Activated T-helper 1 cell treated with anti-CD3 and anti-CD28 coated beads, Interleukin-12 subunit alpha, Interleukin-12 subunit beta, Interleukin-2, Interleukin-4 antibody, amounts not matched to agents 30 ng/mL and 10 ng/mL and 1 ng/mL, durations not matched to agents 14 hours and 24 hours and 36 hours (primary cell): ENCODE measurements at places on chromosomes 4 and X. TPM values are rescaled to one million over a fixed set of nuclear protein-coding genes. Genes with fewer than 3 reads are reported as not detected.

DCAF4L1 gene
- 0.20 and 0.31 TPM in 2 replicates for total RNA-seq

CXorf65 gene
- 17.1 and 21.2 TPM in 2 replicates for total RNA-seq

RS1 gene
- total RNA-seq, result not detected in 2 replicates

NUDT6 gene
- total RNA-seq, result 7.9 and 8.2 TPM in 2 replicates

SCRG1 gene
- total RNA-seq, result not detected in 2 replicates

PQBP1 gene
- 112 and 119 TPM in 2 replicates for total RNA-seq

RBM46 gene
- total RNA-seq, result not detected in 2 replicates

KCNE5 gene
- total RNA-seq, result 0.52 and 0.81 TPM in 2 replicates

- H3K4me3 ChIP-seq, result no peak overlapping the region
- no peak for DNase-seq
- no peak overlapping the region for H3K27ac ChIP-seq
- H3K36me3 ChIP-seq, result no peaks in the 10 kb centered on the region
- no peaks in the 10 kb centered on the region for H3K27me3 ChIP-seq
- H3K4me1 ChIP-seq, result no peaks in the 10 kb centered on the region
Measured at GRCh38 chrX:112654871-112655270, 24.9 kb downstream of the LHFPL1 start.

GRCh38 chrX:119669424-119670037 lies 23.4 kb downstream of the SEPTIN6 start:
- H3K36me3 ChIP-seq, result peaks cover 14% of the 10 kb centered on the region
- H3K4me1 ChIP-seq, result peaks cover 5% of the 10 kb centered on the region
- no peak overlapping the region for H3K4me3 ChIP-seq
- no peak for DNase-seq
- H3K27ac ChIP-seq, result peak overlapping the region; percentile 76

- no peak overlapping the region for H3K27ac ChIP-seq
- H3K36me3 ChIP-seq, result peaks cover 2% of the 10 kb centered on the region
- H3K27me3 ChIP-seq, result peaks cover 67% of the 10 kb centered on the region
- no peak for DNase-seq
- H3K4me1 ChIP-seq, result peaks cover 5% of the 10 kb centered on the region
- H3K4me3 ChIP-seq, result no peak overlapping the region
Measured at GRCh38 chr4:4868758-4869723, 9.6 kb downstream of the MSX1 start.

- H3K27me3 ChIP-seq, result no peaks in the 10 kb centered on the region
- peak overlapping the region; percentile 90 for H3K27ac ChIP-seq
- H3K4me1 ChIP-seq, result peaks cover 46% of the 10 kb centered on the region
Measured at GRCh38 chr4:11471618-11472017, 42.9 kb upstream of the HS3ST1 start.

DNA sequence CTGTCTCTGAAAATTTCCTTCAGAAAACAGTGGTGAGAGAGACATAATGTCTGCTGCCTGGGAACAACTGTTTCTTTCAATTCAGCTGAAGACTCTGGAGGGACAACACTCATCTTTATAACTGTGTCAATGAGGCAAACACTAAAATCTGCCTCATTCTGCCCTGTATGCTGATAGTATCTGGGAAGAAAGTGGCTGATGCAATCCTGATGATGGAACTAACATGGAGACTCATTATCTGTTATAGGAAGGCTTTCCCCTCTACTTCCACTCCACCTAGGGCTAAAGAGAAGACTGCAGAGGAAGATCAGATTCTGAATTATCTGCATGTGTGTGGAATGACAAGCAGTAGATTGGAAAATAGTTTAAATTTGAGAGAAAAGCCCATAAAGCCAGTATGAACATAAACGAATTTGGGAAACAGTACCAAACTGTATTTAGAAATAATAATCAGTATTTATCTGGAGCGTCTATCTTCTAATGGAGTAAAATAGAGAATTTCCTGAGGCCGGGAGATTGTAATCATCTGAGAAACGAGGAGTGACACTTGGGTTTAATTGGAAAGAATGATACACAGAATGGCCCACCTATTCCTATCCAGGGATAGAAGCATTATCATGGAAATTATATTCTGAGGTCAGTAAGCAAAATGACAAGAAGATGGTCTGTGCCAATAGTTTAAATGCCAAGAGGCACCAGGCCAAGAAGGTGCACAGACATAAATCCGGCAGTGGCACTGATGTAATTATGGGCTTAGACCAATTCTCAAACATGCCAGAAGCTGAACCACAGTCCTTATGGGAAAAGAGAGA lies 85.4 kb downstream of the SHISA3 start:
- no peaks in the 10 kb centered on the region for H3K27me3 ChIP-seq
- no peak for DNase-seq
- H3K36me3 ChIP-seq, result no peaks in the 10 kb centered on the region
- H3K27ac ChIP-seq, result no peak overlapping the region
- H3K4me1 ChIP-seq, result no peaks in the 10 kb centered on the region
- no peak overlapping the region for H3K4me3 ChIP-seq

DNA sequence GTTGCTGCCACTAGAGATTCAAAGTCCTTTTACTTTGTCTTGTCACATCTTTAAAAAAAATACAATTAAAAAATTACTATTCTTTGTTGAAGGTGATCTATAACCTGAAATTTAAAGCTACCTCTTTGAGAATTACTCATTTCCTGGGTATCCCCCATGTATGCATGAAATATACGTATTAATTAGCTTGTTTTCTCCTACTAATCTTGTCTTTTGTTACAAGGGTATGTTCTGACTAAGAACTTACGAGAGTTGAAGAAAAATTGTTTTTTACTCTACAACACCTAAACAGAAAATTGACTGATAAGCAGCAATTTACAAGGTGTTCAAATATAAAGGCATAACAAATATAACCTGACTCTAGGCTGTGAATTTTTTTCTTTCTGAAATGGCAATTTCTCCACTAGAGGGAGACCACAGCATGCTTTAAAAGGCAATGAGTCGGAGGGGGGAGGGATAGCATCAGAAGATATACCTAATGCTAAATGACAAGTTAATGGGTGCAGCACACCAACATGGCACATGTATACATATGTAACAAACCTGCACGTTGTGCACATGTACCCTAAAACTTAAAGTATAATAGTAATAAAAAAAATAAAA lies 249.6 kb downstream of the OPHN1 start:
- no peak overlapping the region for H3K27ac ChIP-seq
- H3K36me3 ChIP-seq, result no peaks in the 10 kb centered on the region
- H3K4me1 ChIP-seq, result no peaks in the 10 kb centered on the region

- no peak overlapping the region for H3K4me3 ChIP-seq
- no peak for DNase-seq
- H3K36me3 ChIP-seq, result peaks cover 37% of the 10 kb centered on the region
- no peaks in the 10 kb centered on the region for H3K27me3 ChIP-seq
- H3K4me1 ChIP-seq, result no peaks in the 10 kb centered on the region
Measured at GRCh38 chr4:6064383-6064782, 46.2 kb upstream of the C4orf50 start.

GRCh38 chr4:121913667-121914066 lies 38.2 kb downstream of the TRPC3 start:
- DNase-seq, result no peak
- H3K4me3 ChIP-seq, result no peak overlapping the region
- peaks cover 11% of the 10 kb centered on the region for H3K27me3 ChIP-seq
- no peaks in the 10 kb centered on the region for H3K36me3 ChIP-seq

GRCh38 chrX:133175605-133176004 lies 42.5 kb downstream of the TFDP3 start:
- H3K27ac ChIP-seq, result no peak overlapping the region
- no peaks in the 10 kb centered on the region for H3K4me1 ChIP-seq
- no peak overlapping the region for H3K4me3 ChIP-seq
- DNase-seq, result no peak
- no peaks in the 10 kb centered on the region for H3K36me3 ChIP-seq

- peak; percentile 14 for DNase-seq
- H3K27me3 ChIP-seq, result no peaks in the 10 kb centered on the region
- peaks cover 31% of the 10 kb centered on the region for H3K4me1 ChIP-seq
- H3K27ac ChIP-seq, result peak overlapping the region; percentile 93
Measured at GRCh38 chr4:128288689-128289106, 1.1 kb upstream of the PGRMC2 start.

DNA sequence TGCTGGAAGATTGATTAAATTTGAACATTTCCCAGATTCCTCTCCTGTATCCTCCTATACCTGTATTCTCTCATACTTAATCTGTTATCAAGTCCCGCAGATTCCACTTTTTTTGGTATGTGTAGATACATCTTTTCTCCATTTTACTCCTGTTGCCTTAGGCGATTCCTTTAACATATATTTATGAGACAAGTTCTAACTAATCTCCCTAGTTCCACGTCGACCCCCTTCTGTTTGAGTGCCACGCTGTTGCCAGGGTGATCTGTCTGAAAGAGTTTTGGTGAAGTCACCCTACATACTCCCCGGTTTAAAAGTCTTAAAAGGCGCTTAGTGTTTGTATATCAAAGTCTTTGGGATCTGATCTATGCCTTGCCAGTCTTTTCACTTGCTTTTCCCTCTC lies 2.4 kb downstream of the HNRNPH2 start:
- DNase-seq, result no peak
- H3K4me1 ChIP-seq, result peaks cover 45% of the 10 kb centered on the region
- peak overlapping the region; percentile 75 for H3K27ac ChIP-seq

- no peaks in the 10 kb centered on the region for H3K36me3 ChIP-seq
- H3K27ac ChIP-seq, result no peak overlapping the region
- no peak overlapping the region for H3K4me3 ChIP-seq
- H3K27me3 ChIP-seq, result no peaks in the 10 kb centered on the region
- DNase-seq, result no peak
Measured at GRCh38 chr4:65344278-65344825, 325.9 kb downstream of the EPHA5 start.

DNA sequence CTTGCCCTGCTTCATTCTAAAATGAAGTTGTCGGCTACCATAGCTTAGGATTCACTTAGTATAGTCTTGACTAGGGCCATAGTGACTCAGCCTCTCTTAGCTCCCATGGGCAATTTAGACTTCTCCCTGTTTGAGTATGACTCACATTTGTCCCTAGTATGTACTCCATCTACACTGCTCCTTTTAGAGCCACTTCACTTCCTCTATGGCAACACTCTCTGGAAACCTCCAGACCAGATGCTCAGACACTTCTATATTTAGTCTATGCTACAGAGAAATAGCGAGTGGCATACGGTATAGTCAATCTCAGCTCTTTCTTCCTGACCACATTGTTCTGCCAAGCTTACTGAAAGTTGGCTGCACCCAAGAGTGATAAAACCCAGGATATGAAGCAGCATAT lies 11.2 kb downstream of the MEPE start:
- no peak for DNase-seq
- peaks cover 4% of the 10 kb centered on the region for H3K4me1 ChIP-seq

DNA sequence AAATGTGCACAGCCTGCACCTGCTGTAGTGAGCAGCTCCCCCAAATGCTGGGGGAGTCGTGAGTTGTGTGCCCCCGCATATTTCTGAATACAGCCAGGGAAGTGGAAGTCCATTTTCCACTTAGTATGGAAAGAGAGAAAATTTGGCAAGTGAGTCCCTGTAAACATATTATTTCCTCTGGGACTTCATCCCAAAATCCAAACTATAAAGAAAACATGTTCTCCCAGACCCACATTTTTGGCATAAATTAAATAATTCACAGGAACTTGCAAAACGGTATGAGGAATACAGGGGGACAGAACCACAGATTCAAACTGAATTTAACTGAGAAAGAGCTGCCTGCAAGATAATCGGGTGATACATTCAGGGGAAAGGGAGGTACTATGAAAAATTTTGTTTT lies 107.2 kb downstream of the GPR143 start:
- H3K27me3 ChIP-seq, result no peaks in the 10 kb centered on the region
- no peaks in the 10 kb centered on the region for H3K4me1 ChIP-seq
- no peak overlapping the region for H3K27ac ChIP-seq
- no peak overlapping the region for H3K4me3 ChIP-seq
- H3K36me3 ChIP-seq, result peaks cover 14% of the 10 kb centered on the region

- no peaks in the 10 kb centered on the region for H3K36me3 ChIP-seq
- DNase-seq, result no peak
- no peak overlapping the region for H3K4me3 ChIP-seq
Measured at GRCh38 chr4:112140536-112140935, 4.7 kb upstream of the FAM241A start.

DNA sequence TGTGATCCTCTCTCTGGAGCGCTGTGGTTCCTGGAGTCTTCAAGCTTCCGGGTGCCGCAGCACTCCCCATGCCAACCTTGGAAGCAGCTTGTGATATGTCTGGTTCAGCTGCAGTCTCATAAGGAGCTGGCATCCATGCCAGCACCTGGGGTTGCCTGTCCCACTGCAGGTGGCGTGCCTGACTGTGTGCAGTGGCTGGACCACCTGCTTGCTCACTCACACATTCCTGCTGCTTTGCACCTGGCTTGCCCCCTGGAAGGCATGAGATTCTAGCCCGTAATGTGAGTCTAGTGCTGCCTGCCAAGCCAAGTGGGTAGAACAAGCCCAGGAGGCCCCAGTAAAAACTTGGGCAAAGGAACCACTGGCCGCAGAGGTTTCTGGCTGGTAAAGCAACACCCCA lies 687.2 kb upstream of the AADAT start:
- H3K4me1 ChIP-seq, result no peaks in the 10 kb centered on the region
- H3K27ac ChIP-seq, result no peak overlapping the region
- no peaks in the 10 kb centered on the region for H3K27me3 ChIP-seq
- no peak for DNase-seq
- H3K36me3 ChIP-seq, result no peaks in the 10 kb centered on the region

DNA sequence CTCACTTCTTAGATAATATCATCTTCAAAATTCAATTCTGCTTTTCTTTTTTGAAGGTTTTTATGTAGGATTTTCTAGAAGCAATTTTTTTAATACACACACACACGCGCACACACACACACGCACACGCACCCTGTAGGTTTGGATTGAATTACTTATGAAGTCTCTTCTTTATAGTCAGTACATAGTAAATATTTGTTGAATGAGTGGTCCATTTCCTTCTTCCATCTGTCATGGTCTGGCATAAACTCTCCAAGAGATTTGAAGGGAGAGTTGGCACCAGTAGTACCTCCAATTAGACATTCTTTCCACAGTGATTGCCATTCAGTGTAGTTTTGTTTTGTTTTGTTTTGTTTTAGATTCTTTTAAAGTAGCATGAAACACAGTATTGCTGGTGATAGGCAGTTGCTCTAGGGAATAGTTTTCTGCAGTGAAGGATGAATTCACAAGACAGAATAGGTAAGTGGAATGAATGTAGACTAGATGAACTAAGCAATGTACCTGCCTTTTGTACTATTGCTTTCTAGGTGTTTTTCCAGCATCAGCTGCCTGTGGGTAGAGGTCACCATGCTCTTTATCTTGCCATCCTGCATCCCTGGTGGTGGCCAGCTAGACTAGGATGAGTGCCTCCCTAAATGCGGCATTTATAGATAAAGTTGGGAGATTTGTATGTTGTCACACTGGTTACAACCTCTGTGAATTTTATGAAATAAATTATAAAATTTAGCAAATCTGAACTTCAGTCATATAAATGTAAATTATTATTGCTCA lies 20.5 kb downstream of the PDLIM5 start:
- H3K27me3 ChIP-seq, result no peaks in the 10 kb centered on the region
- no peak overlapping the region for H3K27ac ChIP-seq
- no peaks in the 10 kb centered on the region for H3K4me1 ChIP-seq
- no peak overlapping the region for H3K4me3 ChIP-seq
- DNase-seq, result no peak

GRCh38 chr4:137452799-137453198 lies 79.5 kb downstream of the PCDH18 start:
- H3K36me3 ChIP-seq, result no peaks in the 10 kb centered on the region
- no peak for DNase-seq
- no peak overlapping the region for H3K27ac ChIP-seq
- no peaks in the 10 kb centered on the region for H3K27me3 ChIP-seq
- no peak overlapping the region for H3K4me3 ChIP-seq
- no peaks in the 10 kb centered on the region for H3K4me1 ChIP-seq

DNA sequence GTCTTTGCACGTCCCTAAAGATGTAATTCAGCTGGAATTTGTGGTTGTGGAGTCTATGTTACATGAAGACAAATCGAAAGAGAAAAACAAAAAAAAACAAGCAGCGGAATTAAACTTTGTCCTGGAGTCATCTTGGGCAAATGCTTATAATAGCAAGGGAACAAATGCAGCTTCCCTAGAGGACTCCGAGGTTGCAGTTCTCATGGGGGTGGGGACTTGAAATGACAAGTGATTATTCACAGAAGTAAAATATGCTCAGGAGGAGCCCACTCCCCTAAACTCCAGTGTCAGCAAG lies 362.4 kb downstream of the ARHGAP24 start:
- H3K4me1 ChIP-seq, result no peaks in the 10 kb centered on the region
- no peak overlapping the region for H3K4me3 ChIP-seq
- no peak for DNase-seq
